ENCODE measurements at places on chromosomes 11 and 22.

- DNase-seq: no peak
These were observed 10.7 kb downstream of the SHANK3 start for GRCh38 chr22:50683086-50683993.

GRCh38 chr11:78796956-78797355, 222.3 kb upstream of the NARS2 start:
- no peak for DNase-seq

- DNase-seq: no peak
These were observed 90.7 kb upstream of the CLNS1A start for GRCh38 chr11:77728203-77728786.

DNA sequence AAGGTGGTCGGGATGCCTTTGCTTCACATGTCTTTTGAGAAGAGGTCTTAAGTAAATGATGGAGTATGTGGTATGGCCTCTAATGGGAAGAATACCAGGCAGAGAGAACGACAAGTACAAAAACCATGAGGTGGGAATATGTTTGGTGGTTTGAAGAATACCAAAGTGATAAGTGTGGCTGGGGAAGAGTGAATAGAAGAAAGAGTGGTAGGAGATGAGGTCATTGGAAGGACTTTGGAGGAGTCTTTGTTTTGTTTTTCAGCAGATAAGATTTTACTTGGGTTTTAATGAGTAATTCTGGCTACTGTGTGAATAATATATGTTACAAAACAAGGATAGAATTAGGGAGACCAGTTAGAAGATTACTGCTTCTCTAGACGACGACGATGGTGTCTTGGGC, 515.4 kb downstream of the RAB38 start:
- DNase-seq: no peak

DNA sequence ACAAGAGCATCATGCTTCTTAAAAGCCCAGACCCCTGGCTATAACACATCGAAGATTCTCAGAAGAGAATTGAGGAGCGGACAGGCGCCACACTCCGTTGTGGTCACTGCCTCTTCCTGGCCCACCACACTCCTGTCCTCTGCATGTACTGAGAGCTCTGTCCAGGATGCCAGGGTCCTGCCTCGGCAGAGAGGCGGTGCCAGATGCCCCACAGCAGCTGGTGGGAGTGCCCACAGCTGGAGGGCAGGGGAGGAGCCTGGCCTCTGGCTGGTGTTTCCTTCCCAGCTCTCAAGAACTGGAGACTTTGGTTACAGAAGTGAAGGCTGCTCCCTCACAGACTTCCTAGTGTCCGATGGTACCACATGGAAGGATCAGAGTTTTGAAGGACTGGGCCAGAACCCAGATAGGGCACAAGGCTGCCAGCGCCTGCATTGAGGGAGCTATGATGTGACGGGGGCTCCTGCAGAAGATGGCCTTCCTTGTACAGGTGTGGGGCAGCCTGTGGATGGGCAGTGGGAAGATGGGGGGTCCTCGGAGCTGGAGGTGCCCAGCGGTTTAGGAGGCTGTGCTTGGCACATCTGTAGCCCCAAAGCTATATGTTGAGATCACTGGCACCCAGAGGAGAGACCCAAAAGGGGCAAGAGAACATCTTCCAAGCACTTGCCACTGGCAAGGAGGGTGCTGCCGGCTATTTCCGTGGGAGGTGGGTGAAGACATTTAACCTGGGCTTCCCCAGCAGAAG, 19.4 kb downstream of the RSPH14 start:
- no peak for DNase-seq

DNA sequence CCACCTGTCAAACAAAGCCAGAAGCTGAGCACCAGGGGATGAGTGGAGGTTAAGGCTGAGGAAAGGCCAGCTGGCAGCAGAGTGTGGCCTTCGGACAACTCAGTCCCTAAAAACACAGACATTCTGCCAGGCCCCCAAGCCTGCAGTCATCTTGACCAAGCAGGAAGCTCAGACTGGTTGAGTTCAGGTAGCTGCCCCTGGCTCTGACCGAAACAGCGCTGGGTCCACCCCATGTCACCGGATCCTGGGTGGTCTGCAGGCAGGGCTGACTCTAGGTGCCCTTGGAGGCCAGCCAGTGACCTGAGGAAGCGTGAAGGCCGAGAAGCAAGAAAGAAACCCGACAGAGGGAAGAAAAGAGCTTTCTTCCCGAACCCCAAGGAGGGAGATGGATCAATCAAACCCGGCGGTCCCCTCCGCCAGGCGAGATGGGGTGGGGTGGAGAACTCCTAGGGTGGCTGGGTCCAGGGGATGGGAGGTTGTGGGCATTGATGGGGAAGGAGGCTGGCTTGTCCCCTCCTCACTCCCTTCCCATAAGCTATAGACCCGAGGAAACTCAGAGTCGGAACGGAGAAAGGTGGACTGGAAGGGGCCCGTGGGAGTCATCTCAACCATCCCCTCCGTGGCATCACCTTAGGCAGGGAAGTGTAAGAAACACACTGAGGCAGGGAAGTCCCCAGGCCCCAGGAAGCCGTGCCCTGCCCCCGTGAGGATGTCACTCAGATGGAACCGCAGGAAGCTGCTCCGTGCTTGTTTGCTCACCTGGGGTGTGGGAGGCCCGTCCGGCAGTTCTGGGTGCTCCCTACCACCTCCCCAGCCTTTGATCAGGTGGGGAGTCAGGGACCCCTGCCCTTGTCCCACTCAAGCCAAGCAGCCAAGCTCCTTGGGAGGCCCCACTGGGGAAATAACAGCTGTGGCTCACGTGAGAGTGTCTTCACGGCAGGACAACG, 11.7 kb downstream of the CXCR5 start:
- DNase-seq: no peak

GRCh38 chr11:69683764-69684333, 8.7 kb upstream of the LTO1 start:
- DNase-seq: no peak

Measured in C1 segment of cervical spinal cord (tissue), 14 donors.